ENCODE measurements at places on chromosomes 2 and 18.

GRCh38 chr2:118654945-118655344 lies 192.5 kb downstream of the EN1 start:
- no peak for DNase-seq

GRCh38 chr18:48842259-48843061 lies 108.3 kb downstream of the SMAD7 start:
- peak; percentile 78 for DNase-seq

GRCh38 chr18:13530879-13531387 lies 195.4 kb downstream of the FAM210A start:
- DNase-seq: peak; percentile 43

GRCh38 chr18:64693766-64694165 lies 544.9 kb upstream of the LINC00305 start:
- DNase-seq: no peak

- no peak for DNase-seq
Observed at GRCh38 chr18:49225160-49225559, 235.3 kb downstream of the DYM start.

DNA sequence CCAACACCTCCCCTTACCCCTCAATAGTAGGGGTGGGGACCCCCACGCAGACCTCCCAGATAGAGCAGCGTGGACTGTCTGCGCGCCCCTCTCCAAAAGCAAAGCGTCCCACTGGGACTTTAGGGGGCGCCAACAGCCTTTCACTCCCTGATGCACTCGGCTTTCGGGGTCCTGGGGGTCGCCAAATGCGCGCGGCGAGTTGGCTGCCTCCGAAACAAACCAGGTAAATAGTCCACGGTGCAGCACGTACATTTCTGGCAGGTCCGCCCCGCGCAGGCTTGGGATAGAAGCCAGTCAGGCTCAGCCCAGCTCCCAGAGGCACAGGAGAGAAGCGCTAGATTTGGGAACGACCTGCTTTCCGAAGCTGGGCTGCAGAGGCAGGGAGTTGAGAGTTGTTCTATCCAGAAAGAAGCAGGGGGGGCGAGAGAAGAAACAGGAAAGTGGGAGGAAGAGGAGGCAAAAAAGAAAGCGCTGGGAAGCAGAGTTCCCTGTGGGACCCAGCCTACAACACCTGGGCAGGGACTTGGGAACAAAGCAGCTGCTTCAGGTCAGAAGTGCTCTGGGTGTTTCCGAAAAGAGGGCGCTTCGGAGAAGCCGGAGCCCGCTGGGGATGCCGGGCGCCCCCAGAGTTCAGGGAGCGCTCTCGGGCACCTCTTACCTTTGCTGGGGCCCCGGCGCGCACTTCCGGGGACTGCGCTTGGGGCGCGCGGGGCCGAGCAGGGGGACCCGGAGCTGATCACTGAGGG lies 544 bp downstream of the EVA1A start:
- DNase-seq: no peak

GRCh38 chr2:96875498-96876268 lies 5.8 kb upstream of the SEMA4C start:
- no peak for DNase-seq

GRCh38 chr2:36538335-36538734 lies 59.6 kb downstream of the FEZ2 start:
- DNase-seq: no peak

GRCh38 chr2:171244466-171244969 lies 83.8 kb upstream of the TLK1 start:
- DNase-seq: no peak

Data from activated CD8-positive, alpha-beta memory T cell treated with anti-CD3 and anti-CD28 coated beads, Interleukin-2, amount 10 ng/mL, durations not matched to agents 7 days and 5 days (primary cell).